ENCODE measurements at places on chromosomes 5 and 9.

DNA sequence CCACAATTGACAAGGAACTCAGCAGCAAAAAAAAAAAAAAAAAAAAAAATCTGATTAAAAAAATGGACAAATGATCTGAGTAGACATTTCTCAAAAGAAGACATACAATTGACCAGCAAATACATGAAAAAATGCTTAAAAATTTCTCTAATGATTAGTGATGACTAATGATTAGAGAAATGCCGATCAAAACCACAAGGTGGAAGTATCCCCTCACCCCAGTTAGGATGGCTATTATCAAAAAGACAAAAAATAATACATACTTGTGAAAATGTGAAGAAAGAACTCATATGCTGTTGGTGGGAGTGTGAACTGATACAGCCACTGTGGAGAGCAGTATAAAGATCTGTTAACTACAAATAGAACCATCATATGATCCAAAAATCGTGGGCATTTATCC lies 245.3 kb downstream of the OSTF1 start:
- no peak for DNase-seq

DNA sequence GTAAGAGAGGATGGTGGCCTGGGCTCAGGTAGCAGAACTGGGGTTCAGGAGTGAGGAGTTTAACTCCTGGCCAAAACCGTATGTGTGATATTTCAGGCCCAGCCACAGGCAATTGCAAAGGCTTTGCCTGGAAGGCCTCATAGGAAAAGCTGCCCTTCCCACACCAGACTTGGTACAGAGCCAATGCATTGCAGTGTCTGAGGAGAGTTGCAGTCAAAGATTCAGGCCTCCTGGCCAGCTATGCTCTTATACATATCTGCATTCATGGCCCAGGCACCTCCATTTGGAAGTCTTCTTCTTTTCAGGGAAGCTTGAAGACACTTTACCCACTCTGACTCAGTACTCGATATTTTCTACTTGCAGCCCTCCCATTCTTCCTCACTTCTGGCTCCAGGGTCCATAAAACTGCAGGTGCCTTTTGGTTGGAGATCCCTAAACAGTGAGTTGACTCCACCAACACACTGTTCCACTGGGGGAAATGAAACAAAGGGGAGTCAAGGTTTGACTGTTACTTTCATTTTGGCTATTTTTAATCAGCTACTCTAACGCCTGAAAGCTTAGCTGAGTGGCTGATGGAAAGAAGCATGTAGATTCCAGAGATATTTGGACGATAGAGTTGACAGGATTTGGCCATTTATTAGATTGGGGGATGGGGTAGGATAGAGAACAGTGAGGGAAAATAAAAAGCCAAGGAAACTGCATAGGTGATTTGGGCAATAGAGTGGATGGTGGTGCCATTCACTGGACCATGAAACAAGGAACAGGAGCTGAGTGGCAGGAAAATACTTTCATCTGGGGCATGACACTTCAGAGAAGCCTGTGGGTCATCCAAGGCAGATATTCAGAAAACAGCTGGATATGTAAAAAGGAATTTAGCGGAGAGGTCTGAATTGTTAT lies 30.6 kb upstream of the IL33 start:
- no peak for DNase-seq

GRCh38 chr9:136059321-136059791 lies 35.7 kb downstream of the NACC2 start:
- DNase-seq = no peak

DNA sequence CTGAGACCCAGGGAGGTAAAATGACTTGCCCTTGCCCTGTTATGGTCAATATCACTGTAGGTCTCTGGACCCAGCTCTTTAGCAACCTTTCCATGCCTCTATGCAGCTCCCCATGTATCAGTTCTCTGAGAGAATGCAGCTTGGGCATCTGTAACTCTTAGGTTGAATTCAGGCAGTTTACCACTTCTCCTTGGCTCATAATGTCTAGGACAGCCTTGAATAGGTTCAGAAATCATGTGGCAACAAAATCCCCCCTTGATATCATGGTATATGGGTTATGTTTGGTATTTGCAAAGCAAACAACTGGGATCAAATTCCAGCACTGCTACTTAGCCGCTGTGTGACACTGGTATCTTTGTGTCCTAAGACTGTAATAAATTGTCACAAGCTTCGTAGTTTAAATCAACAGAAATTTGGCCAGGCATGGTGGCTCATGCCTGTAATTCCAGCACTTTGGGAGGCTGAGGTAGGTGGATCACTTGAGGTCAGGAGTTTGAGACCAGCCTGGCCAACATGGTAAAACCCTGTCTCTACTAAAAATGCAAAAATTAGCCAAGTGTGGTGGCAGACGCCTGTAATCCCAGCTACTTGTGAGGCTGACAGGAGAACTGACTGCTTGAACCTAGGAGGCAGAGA lies 10.7 kb upstream of the SUB1 start:
- DNase-seq = no peak

- no peak for DNase-seq
These were observed 164.9 kb upstream of the TUT7 start for GRCh38 chr9:86519066-86519615.

DNA sequence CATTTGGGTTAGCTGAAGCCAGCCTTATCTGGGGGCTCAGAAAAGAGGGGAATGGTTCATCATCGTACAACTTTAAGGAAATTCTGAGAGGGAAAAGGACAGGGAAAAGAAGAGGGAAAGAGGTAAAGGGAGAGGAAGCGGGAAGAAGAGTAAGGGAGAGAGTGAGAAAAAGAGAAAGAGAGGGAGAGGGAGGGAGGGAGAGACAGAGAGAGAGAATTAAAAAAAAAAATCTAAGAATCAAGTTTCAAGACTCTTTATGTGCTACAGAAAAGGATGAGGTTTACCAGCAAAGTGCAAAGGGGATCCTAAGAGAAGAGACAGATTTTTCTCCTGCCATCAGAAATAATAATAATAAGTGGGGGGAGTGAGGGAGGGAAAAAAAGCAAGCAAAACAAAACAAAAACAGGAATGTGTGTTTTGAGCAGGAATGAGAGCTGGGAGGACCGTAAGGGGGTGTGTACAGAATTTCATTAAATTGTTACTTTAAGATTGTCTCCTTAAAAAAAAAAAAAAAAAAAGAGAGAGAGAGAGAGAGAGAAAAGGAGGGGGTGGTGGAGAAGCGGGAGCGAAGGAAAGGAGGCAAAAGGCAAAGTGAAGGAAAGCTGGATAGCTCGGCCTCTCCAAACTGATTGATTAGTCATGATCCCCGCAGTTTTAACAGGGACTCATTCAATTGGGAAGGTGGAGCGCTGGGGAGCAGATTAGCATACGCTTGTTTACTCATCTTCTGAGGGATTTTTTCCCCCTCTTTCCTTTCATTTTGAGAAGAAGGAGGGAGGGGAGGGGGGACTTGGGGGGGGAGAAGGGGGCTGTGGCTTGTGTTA lies 438 bp upstream of the PAPPA start:
- DNase-seq = no peak

DNA sequence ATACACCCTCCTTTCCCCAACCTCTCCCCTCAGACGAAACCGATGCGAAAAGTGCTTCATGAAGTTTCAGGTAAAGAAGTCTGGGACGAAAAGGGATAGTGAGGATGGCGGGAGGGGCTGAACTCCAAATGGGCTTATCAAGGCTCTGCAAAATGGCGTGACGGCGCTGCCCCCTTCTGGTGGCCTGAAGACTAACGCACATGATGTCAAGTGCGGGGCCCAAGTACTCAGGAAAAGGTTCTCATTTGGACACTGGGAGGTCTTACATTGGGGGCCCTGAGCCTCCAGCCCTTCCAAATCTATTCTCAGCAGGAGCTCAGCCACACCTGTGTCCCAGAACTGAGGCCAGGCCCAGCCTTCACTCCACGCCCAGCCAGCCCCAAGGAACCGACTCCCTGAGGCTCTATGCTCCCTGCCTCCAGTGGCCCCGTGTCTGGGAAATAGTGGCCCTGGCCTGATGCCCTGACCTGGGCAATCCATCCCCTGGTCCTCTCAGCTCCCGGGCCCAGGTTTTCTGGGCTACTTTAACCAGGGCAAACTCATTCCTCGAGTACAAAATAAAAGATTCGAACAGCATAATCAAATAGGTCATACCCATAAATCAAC lies 119.9 kb downstream of the KCNIP1 start:
- no peak for DNase-seq

DNA sequence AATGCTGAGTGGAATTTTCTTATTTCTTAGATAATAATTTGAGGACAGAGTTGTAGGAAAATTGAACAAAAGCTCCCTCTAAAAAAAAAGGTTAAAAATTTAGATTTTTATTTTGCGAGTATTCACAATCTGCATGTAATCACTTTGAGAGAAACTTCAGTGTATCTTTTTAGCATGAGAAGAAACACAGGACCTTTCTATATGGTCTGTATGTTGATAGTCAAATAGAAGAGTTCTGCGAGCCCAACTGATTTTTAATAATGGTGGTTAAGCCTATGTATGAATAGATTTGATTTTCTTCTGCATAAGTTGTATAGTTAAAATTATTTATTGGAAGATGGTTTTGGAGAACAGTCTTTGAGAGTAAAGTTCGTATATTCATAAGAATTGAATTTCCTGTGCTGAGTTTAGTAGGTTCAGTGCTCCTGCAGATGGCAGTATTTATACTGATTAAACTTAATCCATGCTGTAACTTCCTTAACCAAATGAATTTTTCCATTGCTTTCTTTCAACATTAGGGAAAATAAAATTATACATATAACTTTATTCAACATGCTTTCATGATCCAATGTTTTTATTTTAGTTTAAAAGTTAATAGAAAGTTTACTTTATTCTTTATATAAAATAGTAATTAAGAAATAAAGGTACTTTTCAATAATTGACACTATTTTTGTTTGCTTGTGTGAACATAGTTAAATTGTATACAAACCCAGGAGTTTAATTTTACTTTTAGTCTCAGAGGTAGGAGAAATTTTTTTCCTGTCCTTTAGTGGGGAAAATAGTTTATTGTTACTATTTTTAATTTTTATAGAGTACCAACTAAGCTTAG lies 19.6 kb downstream of the TCERG1 start:
- DNase-seq = no peak

- DNase-seq = no peak
These were observed 341.6 kb upstream of the PIK3R1 start for GRCh38 chr5:67873935-67874334.

GRCh38 chr5:37248970-37249814 lies at the start of gene CPLANE1:
CPLANE1 (minus strand) TSS chr5:37249376; CDS start chr5:37247698, 1,678 bp downstream.
- DNase-seq = peak; percentile 87

GRCh38 chr9:77649109-77649812 lies 1.1 kb upstream of the GNA14 start:
- DNase-seq = no peak

DNA sequence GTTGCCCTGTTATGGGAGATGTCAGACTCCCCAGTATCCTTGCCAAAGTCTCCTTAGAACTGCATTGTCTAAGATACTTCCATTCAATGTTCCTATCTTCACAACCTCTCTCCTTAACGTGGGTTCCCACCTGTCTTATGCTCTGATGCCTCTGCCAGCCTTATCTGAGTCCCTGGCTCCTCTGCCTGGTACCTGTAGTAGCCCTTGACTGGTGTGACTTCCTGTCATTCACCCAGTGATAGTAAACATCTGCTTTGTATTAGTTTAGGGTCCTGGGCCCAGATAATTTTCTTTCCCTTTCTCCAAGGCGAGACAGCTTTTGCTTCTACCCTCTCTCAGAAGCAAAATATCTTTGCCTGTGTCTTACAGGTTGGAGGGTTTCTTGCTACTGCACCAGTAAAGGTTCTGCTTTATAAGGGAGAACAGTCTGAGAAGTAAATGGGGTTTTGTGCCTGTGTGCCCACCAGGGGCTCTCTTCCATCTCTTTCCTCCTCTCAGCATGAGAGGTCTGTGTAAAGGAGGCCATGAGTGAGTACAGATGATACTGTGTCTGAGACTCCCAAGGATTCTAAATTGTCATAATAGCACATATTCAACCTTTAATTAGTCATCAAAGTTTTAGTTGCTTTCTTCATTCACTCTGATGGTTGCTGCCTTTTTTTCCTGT lies 220.8 kb downstream of the PRR16 start:
- DNase-seq = no peak

GRCh38 chr9:112093147-112093869 lies 81.8 kb downstream of the SUSD1 start:
- no peak for DNase-seq

- DNase-seq = no peak
These were observed 24.8 kb upstream of the SMC2 start for GRCh38 chr9:104069288-104069687.

DNA sequence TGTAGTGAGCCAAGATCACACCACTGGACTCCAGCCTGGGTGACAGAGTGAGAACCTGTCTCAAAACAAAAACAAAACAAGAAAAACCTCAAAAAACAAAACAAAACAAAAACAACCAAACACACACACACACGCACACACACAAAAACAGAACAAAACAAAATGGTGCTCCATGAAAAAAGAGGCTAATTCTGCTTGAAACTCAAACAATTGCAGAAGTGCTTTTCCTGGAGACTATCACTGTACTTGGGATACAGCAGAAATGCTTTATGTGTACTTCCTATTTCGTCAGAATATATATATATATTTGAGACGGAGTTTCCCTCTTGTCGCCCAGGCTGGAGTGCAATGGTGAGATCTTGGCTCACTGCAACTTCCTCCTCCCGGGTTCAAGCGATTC lies 49.9 kb upstream of the HSPA9 start:
- DNase-seq = no peak

- no peak for DNase-seq
These were observed 638.8 kb upstream of the WWC1 start for GRCh38 chr5:167652690-167653089.

- DNase-seq = no peak
These were observed 16.8 kb downstream of the C9orf72 start for GRCh38 chr9:27556470-27556869.

DNA sequence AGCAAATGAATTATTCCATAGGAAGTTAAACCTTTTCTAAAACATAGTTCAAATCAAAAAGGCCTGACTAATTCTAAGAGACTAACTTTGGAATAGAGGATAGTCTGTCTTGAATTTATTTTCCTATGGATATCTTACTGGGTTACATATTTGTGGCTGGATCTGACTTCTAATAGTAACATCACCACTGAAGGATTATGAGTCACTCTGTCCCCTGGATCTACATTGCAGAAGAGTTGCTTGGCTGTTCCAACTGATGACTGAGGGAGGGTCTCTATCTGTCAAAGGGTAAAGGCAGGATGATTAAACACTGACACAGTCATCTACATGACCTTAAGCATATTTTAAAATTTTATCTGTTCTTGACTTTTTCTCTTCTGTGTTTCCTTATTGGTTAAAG lies 119.6 kb upstream of the FST start:
- DNase-seq = no peak
